ENCODE measurements at places on chromosomes 2 and 18.

GRCh38 chr2:167851323-167851860 is 396.0 kb downstream of the STK39 start:
- DNase-seq, result no peak

- no peak for DNase-seq
Observed at GRCh38 chr2:143558665-143559064, 429.4 kb downstream of the ARHGAP15 start.

DNA sequence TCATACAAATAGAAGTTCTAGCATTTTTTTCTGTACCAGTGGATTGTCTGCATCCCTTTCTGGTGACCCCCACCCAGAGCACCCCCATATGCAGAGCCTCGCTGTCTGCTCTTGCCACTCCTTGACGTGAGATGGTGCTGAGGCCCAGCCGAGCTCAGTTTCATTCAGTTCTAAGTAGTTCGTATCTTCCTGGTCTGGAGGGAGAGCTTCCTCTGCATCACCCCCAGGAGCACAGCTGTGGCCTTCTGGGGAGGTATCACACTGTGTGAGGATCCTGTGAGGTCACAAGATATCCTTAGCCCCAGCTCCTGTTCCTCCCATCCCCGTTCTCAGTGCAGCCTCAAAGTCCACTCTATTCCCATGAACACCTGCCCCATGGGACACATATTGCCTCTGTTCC is 132.7 kb downstream of the PTGR3 start:
- no peak for DNase-seq

DNA sequence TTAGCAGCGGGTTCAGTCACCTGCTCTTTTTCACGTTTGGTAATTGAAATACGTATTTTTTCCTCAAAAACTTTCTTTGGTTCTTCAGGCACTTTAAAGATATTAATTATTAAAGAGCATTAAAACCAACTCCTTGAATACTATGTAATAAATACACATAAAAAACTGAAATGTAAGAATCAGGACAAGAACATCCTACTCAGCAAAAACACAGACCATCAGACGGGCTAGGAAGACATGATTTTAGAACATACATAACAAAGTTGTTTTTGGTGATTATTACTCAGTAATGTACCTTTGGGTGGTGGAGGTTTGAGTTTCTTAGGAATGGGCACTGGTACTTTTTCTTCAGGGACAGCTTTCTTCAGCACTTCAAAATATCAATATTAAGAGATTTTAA is 126.1 kb downstream of the TTN start:
- DNase-seq, result no peak

DNA sequence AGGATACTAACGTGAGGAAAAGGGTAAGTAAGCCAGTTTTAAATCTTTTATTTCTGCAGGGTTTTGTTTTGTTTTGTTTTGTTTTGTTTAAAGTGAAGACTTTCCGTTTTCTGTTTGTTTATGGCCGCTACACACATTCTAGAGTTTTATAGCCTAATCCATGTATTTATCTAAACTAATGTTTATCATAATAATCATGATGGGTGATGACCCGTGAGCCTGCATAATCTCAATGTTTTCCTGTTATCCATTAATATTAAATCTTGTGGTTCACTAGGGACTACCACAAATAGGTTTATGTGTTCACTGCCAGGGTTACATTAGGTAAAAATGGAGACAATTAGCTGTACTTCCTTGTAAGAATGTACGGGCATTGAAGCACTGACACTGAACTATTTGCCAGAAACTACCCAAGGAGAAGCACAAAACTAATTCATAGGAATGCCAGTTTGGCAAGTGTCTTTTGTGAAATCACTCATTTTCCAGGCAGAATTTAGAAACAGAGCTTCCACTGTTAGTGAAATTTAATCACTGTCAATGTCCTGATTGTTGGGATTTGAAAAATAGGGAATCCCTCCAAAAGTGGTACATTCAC is 574.8 kb downstream of the LRP1B start:
- DNase-seq, result no peak

DNA sequence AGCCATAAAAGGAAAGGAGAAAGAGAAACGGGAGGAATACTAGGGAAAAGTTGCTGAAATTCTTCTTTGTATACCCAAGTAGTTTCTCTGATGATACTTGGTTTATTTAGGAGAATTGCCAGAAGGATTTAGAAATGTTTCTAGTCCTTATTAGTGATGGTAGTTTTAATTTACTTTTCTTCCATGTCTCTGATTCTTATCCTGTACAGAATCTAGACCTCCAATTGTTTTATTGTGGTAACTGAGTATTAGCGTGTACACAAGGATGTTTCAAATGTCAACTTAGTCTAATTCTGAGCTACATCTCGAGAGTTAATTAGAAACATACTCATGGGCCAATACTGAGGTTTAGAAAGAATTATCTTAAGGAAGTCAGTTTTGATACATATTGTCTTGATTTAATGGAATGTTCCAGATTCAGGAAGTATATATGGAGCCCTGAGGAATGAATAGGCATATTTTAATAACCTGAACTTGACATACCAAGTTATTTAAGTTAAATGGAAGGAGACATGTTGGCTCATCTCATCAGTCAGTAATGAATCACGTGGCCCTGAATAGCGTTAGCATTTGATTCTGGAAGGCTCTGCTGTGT is 219.6 kb downstream of the LTBP1 start:
- DNase-seq, result no peak

GRCh38 chr2:239791526-239792404 is 233.4 kb downstream of the NDUFA10 start:
- DNase-seq, result no peak

DNA sequence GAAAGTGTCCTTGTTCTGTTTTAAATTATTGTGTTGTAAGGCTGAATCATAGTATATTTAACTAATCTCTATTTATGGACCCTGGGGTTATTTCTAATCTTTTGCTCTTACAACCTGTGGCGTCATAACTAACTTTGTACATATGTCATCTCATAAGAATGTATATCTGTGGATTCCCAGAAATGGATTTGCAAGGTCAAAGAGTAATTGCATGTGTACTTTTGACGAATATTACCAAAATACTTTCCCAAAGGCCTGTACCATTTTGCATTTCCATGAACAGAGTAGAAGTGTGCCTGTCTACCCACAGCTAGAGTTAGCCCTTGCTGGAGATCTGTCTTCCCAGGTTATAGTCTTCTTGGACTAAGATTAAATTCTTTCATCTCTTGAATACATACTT is 42.8 kb downstream of the SEMA4F start:
- no peak for DNase-seq

DNA sequence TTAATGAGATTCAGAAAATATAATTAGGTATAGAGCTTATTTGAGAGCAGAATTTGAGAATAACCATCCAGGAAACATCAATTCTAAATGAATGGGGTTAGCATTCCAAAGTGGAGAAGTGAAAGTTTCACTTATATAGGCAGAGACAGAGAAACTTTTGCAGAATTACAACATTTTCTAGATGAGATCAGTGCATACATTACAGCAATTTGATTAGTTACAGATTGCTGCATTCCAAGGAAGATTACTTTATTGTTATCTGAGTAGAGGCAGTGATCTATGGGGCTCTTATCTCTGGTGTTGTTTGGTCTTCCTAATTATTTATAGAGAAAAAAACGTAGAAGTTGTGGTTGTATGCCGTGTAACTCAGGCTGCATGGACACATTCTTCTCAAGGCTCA is 373.8 kb upstream of the SYT4 start:
- no peak for DNase-seq

DNA sequence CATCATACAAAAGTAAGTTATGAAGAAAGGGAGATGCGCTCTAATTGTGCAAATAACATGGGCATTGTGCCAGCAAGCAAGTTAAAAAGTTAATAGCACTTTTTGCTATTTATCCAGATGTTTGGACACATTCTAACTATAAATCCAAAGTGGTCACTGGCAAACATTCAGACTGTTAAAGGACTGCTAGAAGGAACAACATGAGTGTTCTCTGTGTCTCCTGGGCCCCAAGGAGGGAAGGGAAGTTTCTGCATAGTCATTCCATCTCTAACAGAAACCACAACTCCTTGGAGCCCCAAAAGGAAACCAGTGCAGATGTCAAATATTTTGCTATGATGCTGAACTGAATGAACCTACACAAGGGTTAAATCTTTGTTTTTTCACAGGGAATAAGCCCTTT is 213.3 kb upstream of the HNRNPA3 start:
- no peak for DNase-seq

- DNase-seq, result no peak
Observed at GRCh38 chr18:63972002-63972376, 2.1 kb downstream of the SERPINB8 start.

DNA sequence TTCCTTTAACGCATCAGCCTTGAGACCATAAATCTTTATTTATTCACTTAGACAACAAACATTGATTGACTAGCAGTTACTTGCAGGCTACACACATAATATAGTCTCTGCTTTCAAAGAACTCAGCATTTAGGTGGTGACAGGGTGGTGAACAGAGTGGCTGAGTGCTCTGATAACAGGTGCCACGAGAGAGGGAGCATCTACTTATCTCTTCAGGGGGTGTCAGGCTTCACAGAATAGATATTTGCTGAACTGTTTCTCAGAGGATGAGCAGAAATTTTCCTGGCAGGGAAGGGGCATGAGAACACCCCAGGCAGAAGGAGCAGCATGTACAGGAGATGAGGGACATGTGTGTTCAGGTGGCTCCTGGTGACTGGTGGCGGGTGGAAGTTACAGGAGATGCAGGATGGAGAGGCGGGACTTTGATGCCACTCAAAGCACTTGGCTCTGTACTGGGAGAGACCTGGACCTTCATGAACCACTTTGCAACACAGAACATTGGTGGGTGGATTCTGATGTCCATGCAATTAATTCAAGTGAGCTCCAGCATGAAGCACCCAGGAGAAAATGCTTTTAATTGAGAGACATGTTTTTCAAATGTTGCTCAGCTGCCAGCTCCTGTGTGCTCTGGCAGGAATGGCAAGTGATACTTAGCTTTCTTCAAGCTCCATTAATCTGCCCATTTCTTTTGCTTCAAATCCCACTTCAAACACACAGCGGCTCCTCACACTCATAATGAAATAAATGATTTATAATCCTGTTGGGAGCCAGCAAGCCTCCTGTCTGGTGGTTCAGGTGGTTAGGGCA is 248.9 kb downstream of the MYCN start:
- DNase-seq, result no peak

- DNase-seq, result no peak
Observed at GRCh38 chr2:239337122-239337876, 63.5 kb downstream of the HDAC4 start.

GRCh38 chr2:174495365-174496012 is 8.7 kb upstream of the GPR155 start:
- DNase-seq, result no peak

- no peak for DNase-seq
Observed at GRCh38 chr18:767084-767882, 44.8 kb downstream of the YES1 start.

GRCh38 chr2:185738679-185739472 is at the start of gene FSIP2:
Gene FSIP2 (plus strand): TSS chr2:185738804. CDS start chr2:185738895, 91 bp downstream.
- peak; percentile 2 for DNase-seq

GRCh38 chr18:62778976-62779869 is 63.9 kb downstream of the PHLPP1 start:
- no peak for DNase-seq

DNA sequence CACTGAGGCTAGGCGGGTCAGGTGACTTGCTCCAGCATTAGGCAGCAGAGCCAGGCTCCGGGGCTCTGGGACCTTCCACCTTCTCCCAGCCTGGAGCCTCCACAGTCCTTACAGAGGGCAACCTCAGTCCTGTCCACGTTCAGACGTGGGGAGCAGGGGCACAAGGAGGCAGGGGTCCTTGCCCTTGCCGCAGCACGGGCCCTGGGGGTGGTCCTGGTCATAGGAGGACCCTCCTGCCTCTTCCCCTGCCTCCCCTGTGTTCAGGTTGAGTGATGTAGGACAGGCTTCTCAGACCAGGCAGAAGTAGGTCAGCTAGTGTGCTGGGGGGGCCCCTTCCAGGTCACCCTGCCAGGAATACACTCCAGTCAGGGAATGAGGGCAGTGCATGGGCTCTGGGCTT is 5.4 kb upstream of the ARHGEF4 start:
- no peak for DNase-seq

- no peak for DNase-seq
Observed at GRCh38 chr2:229980431-229981184, 58.3 kb downstream of the FBXO36 start.

GRCh38 chr2:105795575-105795934 is 50.8 kb downstream of the NCK2 start:
- DNase-seq, result no peak

DNA sequence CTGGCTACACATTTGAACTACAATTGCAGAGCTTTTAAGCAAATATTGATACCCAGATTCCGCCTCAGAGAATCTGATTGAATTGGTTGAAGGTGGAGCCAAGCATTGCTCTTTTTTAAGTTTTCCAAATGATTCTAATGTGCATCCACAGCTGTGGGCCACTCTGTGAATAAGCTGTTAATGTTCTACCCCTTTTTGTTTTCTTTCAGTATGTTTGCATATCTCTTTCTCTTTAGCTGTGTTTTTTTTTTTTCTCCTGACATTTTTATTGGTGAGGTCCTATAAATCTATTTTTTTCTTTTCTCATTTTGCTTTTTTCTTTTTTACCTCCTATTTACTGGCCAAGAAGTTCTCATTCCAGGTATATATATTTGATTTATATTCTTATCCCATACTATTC is 6.5 kb downstream of the SCN3A start:
- DNase-seq, result no peak

GRCh38 chr2:83584672-83585071 is 874.4 kb downstream of the SUCLG1 start:
- DNase-seq, result no peak

- DNase-seq, result no peak
Observed at GRCh38 chr2:31037058-31037457, 101.2 kb downstream of the GALNT14 start.

GRCh38 chr2:138665937-138666336 is 114.3 kb downstream of the NXPH2 start:
- no peak for DNase-seq

GRCh38 chr2:10985260-10985659 is 73.5 kb downstream of the KCNF1 start:
- DNase-seq, result no peak
